Activated CD8-positive, alpha-beta T cell treated with anti-CD3 and anti-CD28 coated beads for 36 hours (primary cell): ENCODE measurements at places on chromosomes 11 and 22. TPM values are rescaled to one million over a fixed set of nuclear protein-coding genes. Genes with fewer than 3 reads are reported as not detected.

- H3K27me3 ChIP-seq: no peaks in the 10 kb centered on the region
- no peaks in the 10 kb centered on the region for H3K4me1 ChIP-seq
- no peak overlapping the region for H3K4me3 ChIP-seq
These were observed 254.0 kb upstream of the NARS2 start for GRCh38 chr11:78828676-78829075.

DNA sequence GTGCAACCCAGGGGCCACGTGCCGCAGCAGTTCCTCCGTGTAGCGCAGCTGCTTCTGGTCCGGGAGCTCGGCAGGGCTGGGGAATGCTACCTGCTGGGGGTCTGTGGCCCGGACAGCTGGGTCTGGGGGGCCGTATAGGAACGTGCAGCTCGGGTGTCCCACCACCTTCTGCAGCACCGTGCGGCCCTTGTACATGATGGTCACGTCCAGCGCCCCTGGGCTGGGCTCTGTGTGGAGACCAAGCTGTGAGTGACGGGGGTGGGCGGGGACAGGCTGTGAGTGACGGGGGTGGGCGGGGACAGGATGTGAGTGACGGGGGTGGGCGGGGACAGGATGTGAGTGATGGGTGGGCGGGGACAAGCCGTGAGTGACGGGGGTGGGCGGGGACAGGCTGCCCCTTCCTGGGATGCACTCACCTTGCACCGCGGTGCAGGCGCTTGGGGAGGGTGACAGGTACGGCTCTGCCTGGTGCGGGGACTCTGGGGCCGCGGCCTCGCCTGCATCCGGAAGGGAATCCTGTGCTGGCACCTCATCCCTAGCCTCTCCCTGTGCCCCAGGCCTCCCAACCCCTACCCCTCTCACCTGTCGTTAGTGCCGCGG, 2.3 kb downstream of the IRF7 start:
- H3K27me3 ChIP-seq: no peaks in the 10 kb centered on the region
- H3K4me1 ChIP-seq: peaks cover 11% of the 10 kb centered on the region
- peak; percentile 93 for DNase-seq
- no peak overlapping the region for H3K4me3 ChIP-seq

DNA sequence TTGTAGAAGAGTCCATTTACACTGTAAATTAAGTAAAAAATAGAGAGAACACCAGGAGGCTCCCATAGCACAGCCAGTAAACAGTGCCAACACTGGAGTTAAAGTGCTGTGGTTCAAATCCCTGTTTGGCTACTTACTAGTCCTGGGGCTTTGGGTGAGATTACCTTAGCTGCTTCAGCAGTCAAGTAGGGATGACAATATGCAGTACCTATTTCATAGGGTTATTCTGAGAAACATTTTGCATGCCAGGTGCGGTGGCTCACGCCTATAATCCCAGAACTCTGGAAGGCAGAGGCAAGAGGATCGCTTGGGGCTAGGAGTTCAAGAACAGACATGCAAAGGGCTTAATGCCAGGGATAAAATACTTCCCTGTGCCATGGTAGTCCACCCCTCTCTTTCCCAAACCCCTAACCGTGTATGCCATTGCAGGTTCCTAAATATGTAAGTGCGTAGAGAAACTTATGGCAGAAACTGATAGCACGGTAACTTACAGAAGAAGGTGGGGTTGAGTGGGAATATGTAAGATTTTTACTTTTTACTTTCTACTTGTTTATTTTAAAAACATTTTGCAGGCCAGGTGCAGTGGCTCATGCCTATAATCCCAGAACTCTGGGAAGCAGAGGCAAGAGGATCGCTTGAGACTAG, 86.4 kb upstream of the PICALM start:
- no peak overlapping the region for H3K4me3 ChIP-seq
- DNase-seq: no peak
- no peaks in the 10 kb centered on the region for H3K36me3 ChIP-seq
- no peak overlapping the region for H3K27ac ChIP-seq
- H3K4me1 ChIP-seq: peaks cover 34% of the 10 kb centered on the region

- H3K36me3 ChIP-seq: no peaks in the 10 kb centered on the region
- H3K4me3 ChIP-seq: no peak overlapping the region
These were observed 1.2 kb downstream of the FOLR2 start for GRCh38 chr11:72217841-72218240.

- H3K36me3 ChIP-seq: no peaks in the 10 kb centered on the region
- peaks cover 3% of the 10 kb centered on the region for H3K4me1 ChIP-seq
- no peaks in the 10 kb centered on the region for H3K27me3 ChIP-seq
- H3K27ac ChIP-seq: no peak overlapping the region
- H3K4me3 ChIP-seq: no peak overlapping the region
- DNase-seq: peak; percentile 16
These were observed 82.9 kb downstream of the KIRREL3 start for GRCh38 chr11:126917531-126918204.

DNA sequence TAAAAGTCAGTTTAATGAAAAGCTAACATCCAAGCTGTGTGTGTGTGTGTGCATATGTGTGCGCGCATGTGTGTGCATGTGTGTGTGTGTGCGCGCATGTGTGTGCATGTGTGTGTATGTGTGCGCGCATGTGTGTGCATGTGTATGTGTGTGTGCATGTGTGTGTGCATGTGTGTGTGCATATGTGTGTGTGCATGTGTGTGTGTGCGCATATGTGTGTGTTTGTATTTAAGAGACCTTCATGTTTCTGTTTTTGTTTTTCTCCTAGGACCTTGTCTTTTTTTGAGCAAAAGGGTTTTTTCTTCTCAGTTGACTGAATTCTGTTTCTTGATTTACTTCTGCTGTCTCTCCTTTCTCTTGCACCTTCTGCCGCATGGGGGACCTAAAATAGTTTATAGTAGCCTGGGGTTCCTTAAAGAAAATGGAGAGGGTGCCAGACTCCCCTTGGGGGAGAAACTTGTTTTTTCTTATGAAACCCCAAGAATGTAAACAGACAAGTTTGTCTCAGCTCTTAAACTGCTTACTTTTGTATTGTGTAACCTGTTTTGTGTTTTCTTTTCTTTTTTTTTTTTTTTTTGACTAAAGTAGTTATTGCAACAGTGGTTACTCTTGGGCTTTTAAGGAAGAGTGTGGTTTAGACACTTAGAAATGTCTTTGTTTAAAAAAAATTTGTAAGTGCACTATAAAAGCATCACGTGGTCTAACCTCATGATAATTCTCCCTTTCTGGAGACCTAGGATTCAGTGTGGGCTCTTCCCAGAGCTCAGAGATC, 53.0 kb downstream of the OSBPL5 start:
- no peaks in the 10 kb centered on the region for H3K4me1 ChIP-seq
- peaks cover 12% of the 10 kb centered on the region for H3K36me3 ChIP-seq
- no peaks in the 10 kb centered on the region for H3K27me3 ChIP-seq
- H3K4me3 ChIP-seq: no peak overlapping the region

DNA sequence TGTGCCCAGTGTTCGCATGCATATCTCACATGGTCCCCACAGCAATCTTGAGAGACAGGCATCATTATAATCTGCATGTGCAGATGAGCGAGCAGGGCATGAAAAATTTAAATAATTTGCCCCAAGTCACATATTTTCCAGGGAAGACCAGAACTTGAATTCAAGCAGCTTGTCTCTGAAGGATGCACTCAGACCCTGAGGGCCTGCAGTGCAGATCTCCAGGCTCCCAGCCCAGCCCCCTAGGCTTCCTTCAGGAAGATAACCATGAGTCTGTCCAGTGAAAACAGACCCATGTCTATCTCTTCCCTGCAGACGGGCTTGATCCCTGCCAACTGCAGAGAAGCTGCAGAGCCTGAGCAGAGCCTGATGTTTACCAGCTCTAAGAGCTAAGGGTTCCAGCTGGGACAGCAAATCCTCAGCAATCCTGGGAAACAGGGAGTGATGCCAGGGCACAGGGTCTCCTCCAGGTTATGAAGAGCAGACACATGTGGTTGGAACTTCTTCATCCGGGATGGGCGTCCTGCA, 55.1 kb downstream of the NAV2 start:
- peaks cover 18% of the 10 kb centered on the region for H3K27me3 ChIP-seq
- no peaks in the 10 kb centered on the region for H3K36me3 ChIP-seq
- H3K4me3 ChIP-seq: no peak overlapping the region
- DNase-seq: no peak

DNA sequence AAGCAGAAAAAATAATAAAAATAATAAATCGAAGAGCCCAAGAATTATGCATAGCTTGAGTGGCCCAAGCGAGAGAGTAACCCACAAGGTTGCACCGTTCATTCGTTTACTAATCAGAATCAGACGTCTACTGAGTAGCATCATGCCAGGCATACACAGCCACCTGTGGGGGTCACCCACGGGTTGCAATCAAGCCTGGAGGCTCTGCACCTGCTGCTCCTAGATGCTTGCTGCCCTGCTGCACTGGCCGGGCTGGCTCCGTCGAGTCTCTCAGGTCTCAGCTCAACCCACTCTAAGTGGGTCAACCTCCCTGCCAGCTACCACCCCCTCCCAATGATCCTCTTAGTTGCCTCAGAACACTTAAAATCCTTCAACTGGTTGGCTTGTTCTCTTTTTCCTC, 2.0 kb upstream of the TESMIN start:
- no peak overlapping the region for H3K27ac ChIP-seq
- no peaks in the 10 kb centered on the region for H3K27me3 ChIP-seq
- H3K4me3 ChIP-seq: no peak overlapping the region
- H3K36me3 ChIP-seq: peaks cover 2% of the 10 kb centered on the region

NCR3LG1 gene
- total RNA-seq: 3.4 TPM

C1QTNF4 gene
- total RNA-seq: not detected

RELT gene
- 29.6 TPM for total RNA-seq

CTSW gene
- 126 TPM for total RNA-seq

MGAT3 gene
- total RNA-seq: 0.90 TPM

LDHAL6A gene
- not detected for total RNA-seq
